Sciatic nerve (tissue), 2 donors: ENCODE measurements at places on chromosomes 4 and X.

- no peak for DNase-seq
Observed at GRCh38 chr4:79948261-79948660, 124.8 kb downstream of the ANTXR2 start.

GRCh38 chrX:20547611-20548051 is 280.9 kb upstream of the RPS6KA3 start:
- no peak for DNase-seq

DNA sequence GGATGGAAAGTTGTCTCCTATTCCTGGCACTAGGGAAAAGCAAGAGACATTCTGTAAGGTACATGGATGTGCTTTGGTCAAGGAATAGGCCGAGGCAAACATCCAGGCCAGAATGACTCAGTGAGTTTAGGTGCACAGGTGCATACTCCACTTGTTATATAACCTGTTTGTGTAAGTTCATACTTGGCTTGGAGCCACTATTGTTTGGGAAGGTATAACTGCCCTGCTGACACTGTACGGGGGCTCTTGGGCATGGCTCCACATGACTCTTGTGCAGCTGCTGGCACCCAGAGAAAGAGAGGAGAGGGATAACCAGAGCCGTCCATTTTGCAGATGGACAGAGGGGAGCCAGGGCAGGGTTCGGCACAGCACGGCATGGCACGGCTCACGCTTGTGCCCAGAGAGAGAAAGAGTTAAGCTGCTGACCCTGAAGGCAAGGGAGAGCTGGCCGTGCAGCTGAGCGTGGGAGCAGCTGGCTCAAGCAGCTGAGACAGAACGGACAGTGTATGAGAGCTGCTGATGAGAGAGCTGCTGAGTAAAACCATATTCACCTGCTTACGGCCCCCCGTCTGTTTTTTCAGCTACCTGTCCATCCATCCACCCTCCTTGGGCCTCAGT is 98.0 kb downstream of the SLC2A9 start:
- no peak for DNase-seq

DNA sequence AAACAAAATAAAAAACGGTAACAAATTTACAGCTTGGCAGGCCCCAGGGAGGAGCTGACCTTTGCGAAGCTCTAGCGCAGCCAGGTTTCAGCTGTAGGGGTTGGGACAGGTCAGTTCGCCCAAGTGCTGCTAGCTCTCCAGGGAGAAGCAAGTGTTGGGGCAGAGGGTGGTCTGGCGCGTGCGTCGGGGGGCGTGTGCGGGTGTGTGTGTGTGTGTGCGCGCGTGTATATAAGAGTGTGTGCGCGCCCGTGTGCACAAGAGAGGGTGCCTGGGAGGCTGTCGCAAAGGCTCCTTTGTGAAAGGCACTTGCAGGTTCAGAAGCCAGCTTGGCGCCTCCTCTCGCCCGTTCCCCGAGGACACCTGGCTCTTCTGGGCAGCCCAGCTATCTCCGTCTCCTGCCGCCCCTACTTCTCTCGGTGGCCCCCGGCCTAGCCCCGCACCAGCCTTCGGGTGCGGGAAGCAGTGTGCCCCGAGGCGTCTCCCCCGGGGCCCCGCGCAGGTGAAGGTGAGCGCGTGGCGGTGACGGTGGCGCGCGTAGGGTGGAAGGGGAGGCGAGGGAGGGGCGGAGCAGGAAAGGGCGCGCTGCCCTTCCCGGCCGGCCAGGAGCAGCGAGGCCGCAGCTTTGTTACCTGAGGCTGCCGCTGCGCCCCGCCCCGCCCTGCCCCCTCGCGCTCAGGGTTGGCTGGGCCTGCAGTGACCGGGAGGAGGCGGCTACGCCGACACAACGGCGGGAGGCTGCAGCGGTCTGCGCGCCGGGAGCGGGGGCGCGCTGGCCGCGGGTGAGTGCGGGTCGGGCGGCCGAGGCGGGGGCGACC is at the start of gene FHDC1:
Gene FHDC1, plus strand, starts transcription at position 693 of the 815 bp plus-strand sequence. CDS start 6,735 bp downstream, outside the sequence.
- DNase-seq = no peak

DNA sequence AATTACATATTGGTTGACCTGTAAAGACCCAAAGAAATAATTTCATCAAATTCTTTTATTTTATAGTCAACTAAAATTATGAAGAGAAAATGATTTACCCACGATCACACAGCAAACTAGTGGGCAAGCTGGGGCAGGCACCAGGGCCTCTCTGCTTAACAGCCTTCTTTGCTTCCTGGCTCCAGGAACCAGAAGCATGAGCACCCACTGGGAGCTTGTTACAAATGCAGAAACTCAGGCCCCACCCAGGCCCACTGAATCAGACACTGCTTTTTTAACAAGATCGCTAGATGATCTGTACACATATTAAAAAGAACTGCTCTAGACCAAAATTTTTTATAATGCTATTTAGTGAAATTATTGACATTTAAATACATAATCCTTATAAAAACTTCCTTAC is 95.0 kb downstream of the GEMIN8 start:
- DNase-seq = no peak

- DNase-seq = peak; percentile 62
Observed at GRCh38 chrX:55907968-55908607, 190.5 kb downstream of the RRAGB start.

- DNase-seq = no peak
Observed at GRCh38 chr4:27861381-27861787, 1000.7 kb downstream of the STIM2 start.

DNA sequence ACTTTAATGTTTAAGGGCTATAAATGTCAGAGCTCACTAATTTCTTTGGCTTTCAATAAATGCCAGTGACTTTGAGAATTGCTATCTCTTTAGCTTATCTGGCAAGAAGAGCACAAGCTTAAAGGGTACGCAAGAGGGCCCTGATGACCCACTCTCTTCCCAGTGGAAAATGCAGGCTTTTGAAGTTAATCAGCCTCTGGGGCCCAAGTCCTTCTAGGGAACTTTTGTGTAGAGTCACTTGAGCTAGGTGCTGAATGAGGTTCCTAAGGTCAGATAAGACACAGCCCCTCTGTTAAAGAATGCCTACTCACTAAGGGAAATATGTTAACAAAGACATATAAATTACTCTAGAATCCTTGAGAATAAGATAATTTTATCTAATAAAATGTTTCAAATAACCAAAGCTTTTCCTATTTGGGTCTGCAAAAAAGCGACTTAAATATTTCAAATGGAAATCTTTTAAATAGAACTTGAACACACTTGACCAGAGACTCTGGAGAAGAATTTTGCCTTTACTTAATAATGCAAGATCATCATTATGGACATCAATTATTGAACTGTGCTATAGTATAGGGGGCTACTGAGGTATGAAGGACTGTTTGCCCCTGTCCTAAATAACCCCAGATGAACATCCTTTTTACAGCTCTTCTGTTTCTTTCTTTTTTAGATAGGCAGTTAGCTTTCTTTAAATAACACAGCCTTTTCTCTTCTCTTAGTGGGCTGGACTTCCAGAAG is 430.1 kb downstream of the GBA3 start:
- DNase-seq = no peak

GRCh38 chr4:3178351-3178750 is 70.6 kb upstream of the MSANTD1 start:
- DNase-seq = no peak

- no peak for DNase-seq
Observed at GRCh38 chr4:140344621-140345020, 28.8 kb upstream of the SCOC start.

DNA sequence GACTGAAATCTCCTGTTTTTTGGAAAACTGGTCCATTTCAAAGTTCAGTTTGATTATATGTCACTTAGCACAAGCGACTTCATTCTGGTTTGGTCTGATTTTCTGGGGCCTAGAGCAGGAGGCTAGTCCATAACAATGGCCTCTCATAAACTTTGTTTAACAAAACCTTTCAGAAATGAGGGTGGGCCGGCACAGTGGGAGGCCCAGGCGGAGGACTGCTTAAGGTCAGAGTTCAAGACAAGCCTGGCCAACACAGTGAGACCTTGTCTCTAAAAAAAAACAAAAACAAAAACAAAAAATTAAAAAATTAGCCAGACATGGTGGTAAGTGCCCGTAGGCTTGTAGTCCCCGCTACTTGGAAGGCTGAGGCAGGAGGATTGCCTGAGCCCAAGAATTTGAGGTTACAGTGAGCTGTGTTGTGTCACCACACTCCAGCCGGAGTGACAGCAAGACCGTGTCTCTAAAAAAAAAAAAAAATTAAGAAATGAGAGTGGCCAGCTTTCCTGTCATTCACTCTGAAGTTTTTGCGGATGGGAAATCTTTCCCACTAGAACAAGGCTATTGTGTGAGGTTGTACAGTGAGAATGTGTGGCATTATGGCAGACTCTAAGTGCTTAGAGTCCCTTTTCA is 1.2 kb upstream of the PLAC8 start:
- DNase-seq = no peak

GRCh38 chr4:13196721-13197120 is 287.4 kb downstream of the RAB28 start:
- DNase-seq = no peak

GRCh38 chr4:128519163-128519830 is 231.7 kb upstream of the PGRMC2 start:
- no peak for DNase-seq

DNA sequence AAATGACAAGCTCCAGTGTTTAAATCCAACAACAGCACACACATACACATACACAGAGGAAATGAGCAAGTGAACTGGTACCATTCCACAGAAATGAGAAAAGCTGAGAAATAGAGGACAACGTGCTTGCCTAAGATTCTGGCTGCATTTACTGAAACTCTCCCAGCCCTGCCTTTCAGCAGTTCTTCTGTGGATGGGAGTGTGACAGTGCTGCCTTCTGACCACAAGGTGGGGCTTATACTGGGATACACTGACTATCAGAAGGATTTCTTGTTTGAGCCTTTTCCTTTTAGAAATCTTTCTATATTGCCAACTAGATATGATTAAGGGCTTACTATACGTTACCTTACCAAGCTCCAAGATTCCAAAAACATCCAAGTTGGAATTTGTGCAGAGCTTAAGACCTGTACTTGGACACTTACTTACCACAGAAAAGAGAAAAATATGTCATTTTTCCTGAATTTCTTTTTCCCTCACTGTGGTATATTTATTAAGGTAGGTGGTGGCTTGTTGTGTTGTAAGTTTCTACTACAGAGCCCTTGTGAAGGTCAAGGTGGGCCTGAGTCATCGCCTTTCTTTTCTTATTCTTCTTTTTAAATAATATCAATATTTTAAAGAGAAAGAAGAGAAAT is 10.7 kb upstream of the CXCL8 start:
- DNase-seq = peak; percentile 79

DNA sequence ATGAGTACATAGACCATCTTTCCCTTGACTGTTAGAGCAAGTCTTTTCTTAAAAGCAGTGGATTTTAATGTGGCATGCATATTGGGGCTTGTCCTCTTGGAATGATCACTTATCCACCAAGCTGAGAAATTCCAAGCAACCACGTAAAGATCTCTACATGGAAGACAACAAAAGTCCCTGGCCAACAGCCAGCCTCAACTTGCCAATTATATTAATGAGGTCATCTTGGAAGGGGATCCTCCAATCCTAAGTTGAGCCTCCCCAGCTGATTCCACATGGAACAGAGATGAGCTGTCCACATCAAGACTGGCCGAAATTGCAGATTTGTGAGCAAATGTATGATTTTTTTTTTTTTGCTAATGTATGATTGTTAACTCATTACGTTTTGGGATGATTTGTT is 20.6 kb upstream of the FTHL17 start:
- no peak for DNase-seq

- DNase-seq = no peak
Observed at GRCh38 chr4:114264877-114265291, 285.4 kb upstream of the ARSJ start.

GRCh38 chr4:2734612-2735011 is 21.5 kb downstream of the TNIP2 start:
- DNase-seq = no peak

DNA sequence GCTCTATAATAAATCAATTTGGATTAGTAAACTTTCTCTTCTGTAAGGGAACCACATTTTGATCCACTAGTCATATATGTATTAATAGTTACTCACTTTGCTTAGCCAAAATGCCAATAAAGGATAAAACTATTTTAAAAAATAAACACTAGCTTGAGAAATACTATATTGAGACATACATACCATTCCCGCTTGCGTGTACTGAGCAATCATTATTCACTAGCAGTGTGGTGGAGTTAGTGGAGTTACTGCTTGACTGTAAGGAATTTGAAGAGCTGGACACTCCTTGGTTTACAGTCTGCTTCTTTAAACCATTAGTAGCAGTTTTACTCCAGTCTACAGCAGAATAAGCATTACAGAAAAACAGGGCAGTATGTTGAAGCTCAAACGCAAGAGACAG is 10.8 kb upstream of the PHKA2 start:
- no peak for DNase-seq

- no peak for DNase-seq
Observed at GRCh38 chr4:158822348-158822747, 53.5 kb downstream of the FNIP2 start.

GRCh38 chr4:85474356-85474755 is 594 bp upstream of the ARHGAP24 start:
- DNase-seq = no peak

GRCh38 chr4:40314951-40315350 is 20.2 kb upstream of the CHRNA9 start:
- no peak for DNase-seq

DNA sequence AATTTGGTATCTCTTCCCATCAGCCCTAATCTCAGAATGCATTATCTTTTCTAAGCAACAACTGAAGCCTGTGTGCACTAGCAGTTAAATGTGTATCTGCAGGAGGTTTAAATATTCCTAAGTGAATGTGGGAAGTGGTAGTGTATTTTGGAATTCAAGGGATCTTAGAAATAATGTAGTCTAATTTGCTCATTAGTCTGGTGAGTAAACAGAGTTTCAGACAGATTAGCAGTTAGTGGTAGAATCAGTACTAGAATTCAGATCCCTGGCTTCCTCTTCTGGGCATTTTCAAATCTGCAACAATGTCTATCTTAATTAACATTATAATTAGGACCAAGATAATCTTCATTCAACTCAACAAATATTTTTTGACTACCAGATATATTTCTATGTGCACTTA is 11.7 kb upstream of the CXCL2 start:
- DNase-seq = no peak

DNA sequence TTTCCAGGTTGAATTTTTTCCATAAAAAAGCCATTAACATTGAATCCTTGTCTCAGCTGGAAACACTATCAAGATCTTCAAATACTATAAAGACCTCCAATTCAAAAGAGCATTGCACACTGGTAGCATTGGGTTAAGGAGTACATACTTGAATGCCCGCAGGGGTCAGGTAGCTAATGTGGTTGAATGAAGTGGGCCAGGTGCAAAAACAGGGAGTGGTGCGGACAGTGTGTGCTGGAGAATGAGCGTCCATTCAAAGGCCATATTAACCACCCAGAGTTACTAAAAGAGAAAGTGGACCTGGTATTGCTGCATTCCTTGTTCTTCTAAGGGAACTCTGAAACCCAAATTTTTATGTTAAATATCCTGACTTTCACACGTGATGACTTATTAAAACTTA is 91.6 kb downstream of the NYX start:
- DNase-seq = no peak

DNA sequence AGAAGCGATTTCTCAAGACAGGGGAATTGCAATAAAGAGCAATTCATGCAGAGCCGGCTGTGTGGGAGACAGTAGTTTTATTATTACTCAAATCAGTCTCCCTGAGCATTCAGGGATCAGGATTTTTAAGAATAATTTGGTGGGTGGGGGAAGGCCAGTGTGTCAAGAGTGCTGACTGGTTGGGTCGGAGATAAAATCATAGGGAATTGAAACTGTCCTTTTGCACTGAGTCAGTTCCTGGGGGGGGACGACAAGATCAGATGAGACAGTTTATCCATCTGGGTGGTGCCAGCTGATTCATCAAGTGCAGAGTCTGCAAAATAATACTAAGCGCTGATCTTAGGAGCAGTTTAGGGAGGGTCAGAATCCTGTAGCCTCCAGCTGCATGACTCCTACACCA is 502.4 kb downstream of the NLGN4X start:
- no peak for DNase-seq
